GM04503 (cell line): ENCODE measurements at places on chromosomes 3 and 15.

DNA sequence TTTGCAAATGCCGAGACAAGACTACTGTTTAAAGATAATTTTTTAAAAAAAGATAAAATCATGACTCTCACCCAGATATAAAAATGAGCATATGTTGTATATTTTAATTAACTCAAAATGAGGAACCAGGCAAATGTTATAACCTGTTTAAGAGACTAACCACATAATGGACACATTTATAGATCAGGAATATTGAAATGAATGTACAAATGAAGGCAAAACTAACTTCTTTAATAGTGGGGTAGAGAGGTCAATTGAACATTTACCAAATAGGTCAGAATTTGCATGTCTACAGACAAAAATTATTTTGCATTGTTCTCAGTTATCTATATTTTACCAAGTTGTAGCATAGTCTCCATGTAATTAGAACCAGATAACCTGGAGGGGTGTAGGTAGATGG is 134.3 kb upstream of the PFN2 start:
- DNase-seq: no peak

DNA sequence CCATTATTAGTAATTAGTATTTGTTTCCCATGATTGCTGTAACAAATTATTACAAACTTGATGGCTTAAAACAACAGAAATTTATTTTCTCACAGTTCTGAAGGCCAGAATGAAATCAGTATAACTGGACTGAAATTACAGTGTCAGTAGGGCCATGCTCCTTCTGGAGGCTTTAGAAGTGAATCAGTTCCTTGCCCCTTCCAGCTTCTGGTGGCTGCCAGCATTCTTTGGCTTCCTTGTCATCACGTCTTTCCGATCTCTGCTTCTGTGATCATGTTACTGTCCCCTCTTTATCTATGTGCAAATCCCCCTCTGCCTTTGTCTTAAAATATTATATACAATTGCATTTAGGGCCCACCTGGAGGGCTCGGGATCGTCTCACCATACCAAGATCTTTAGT is 92.0 kb downstream of the FOXB1 start:
- DNase-seq: no peak

DNA sequence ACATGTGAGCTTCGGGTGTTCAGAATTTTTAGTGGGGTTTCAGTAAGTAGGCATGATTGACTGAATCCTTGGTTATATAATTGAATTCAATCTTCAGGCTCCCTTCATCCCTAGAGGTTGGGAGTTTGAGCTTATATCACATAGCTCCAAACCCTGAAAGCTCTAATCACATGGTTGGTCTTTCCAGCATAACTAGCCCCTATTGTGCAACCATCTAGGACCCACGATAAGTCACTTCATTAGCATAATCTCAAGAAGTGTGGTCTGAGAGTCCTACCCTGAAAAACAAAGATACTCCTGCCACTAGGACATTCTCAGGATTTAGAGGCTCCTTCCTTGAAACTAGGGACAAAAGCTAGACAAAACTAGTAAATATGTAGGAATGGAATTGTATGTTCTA is 348.9 kb upstream of the CBLB start:
- no peak for DNase-seq

GRCh38 chr15:44317423-44318058 is 29.0 kb downstream of the GOLM2 start:
- no peak for DNase-seq

GRCh38 chr3:166531730-166532129 is 694.5 kb upstream of the BCHE start:
- no peak for DNase-seq

GRCh38 chr3:113070681-113071113 is 79.9 kb downstream of the GTPBP8 start:
- DNase-seq: no peak

DNA sequence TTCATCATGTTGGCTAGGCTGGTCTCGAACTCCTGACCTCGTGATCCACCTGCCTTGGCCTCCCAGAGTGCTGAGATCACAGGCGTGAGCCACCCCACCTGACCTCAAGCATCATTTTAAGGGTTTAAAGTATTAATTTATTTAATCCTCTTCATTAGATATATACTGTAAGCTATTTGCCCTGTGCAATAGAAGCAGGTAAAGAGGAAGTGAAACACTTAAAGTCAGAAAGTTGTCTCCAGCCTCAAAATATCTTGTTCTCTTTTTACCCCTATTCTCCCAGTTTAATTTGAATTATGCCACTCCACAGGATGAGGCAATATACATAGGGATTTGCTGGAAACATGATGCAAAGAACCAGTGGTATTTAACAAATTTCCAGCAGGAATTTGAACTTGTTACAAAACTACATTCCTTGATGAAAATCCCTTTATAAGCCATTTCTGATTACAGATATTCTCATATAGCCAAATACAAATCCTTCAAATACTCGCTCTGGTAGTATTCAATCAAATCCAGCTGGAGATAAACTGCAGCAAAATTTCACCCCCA is 2.0 kb downstream of the NDUFB5 start:
- no peak for DNase-seq

GRCh38 chr3:62325896-62326295 is 47.5 kb downstream of the FEZF2 start:
- DNase-seq: no peak

DNA sequence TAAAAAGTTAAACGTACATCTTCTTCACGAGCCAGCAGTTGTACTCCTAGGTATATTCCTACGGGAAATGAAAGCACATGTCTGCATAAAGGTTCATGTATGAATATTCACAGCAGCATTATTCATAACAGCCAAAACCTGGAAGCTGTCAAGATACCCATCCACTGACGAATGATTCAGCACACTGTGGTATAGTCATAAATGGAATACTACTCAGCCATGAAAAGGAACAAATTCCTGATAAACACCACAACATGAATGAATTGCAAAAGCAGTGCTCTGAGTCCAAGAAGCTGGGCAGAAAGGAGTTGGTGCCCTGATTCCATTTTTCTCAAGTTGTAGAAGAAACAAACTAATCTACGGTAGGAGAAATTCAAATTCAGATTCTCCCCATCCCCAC is 3.9 kb downstream of the TMEM43 start:
- no peak for DNase-seq
